ENCODE measurements at places on chromosomes 2 and 18.

DNA sequence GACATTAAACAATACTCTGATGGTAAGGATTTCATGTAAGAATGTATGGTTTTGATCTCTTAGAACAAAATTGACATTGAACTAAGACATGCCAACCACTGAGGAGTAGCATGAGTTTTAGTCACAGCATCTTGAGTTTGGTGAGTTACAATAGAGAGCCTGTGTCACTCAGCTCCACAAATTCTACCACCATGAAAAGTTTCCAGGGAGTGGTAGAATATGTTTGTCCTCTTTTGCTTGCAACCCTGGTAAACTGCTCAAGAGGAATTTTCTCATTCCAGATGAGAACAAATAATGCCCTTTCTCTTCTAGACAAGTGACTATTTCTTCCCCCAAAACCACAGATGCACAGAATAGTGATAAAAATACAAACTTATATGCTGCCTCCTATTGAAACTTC lies 502.0 kb upstream of the VRK2 start:
- no peak for DNase-seq

DNA sequence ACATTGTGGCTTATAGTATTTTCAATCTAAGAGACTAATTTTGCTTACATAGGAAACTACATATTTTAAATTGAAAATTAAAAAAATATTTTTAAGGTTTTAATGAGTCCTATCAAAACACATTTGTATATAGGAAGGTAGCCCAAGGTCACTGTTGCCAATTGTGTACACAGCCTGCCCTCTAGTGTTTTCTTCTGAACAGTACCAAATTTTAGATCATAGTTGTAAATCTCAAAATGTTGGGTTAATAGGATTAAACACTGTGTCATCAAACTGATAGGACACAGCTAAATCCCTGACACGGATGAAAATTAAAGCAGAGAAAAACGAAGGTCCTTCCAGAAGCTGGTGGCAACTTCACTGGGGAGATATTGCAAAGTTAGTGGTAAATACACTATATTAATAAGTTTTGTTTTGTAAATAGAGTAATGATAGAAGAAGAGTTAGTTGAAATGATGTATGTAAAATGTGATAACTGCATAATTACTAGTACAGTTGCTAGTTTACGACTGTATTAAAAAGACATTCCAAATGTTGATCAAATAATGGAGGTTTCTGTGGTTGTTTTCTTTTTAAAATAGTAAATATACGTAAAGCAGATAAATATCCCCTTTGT lies 19.7 kb downstream of the CLUL1 start:
- DNase-seq = peak; percentile 47

DNA sequence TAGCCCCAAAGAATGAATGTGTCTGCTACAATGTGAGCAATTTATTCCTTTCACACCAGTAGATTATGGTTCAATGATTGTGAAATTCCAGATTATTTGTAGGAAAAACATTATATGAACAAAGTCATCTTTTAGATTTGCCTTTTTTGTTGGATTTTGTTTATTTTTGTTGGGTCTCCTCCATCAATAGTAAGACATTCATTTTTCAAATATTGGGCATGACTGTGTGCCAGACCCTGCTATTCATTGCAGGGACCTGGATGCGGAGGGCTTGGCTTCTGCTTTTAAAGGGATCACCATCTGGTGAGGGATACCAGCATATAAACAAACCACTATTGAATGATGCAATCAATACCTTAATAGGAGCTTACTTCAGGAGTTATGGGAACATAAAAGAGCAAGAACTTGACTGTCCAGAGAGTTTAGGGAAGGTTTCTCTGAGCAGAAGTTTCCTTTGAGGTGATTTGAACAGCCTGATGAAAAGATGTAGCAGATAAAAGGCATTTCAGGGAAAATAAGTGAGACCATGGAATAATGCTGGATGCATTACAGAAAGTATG lies 486.7 kb downstream of the EPHA4 start:
- no peak for DNase-seq

DNA sequence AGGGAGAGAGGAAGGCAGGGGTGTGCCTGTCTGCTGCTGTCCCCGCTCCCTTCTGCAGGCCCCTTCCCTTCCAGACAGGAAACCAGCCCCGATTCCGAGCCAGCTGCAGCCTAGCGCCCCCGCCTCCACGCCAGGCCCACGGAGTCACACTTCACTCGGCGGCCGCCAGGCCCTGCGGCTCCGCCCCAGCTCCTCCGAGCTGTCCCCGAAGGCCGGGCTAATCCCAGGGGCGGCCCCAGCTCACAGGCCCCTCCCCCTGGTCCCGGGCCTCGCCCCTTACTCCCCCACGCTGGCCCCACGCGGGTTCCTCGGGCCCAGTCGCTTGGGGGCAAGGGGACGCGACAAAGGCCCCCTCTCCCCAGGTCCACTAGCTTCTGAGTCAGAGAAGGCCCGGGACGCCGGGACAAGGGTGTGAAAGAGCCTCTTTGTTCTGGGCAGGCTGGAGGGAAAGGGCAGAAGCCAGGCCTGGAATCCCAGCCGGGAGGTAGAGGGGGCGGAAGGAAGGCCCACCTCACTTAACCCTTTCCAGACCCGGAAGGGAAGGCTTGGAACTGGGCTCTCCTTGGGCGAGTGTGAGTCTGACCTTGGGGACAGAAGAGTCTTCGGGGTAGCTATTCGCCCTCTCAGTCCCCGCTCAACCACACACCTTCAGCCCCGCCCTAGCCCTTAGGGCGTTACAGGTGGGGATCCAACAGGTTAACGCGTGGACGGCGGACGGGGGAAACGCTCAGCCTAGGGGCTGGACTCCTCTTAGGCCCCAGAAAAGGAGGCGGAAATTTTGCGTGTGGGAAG lies 1.2 kb downstream of the RTKN start:
- DNase-seq = peak; percentile 94

- no peak for DNase-seq
Observed at GRCh38 chr2:218882866-218883366, 2.3 kb downstream of the WNT10A start.

Data from neural progenitor cell (in vitro differentiated cells).